ENCODE measurements at places on chromosomes 12 and 14. TPM values are rescaled to one million over a fixed set of nuclear protein-coding genes. Genes with fewer than 3 reads are reported as not detected.

DNA sequence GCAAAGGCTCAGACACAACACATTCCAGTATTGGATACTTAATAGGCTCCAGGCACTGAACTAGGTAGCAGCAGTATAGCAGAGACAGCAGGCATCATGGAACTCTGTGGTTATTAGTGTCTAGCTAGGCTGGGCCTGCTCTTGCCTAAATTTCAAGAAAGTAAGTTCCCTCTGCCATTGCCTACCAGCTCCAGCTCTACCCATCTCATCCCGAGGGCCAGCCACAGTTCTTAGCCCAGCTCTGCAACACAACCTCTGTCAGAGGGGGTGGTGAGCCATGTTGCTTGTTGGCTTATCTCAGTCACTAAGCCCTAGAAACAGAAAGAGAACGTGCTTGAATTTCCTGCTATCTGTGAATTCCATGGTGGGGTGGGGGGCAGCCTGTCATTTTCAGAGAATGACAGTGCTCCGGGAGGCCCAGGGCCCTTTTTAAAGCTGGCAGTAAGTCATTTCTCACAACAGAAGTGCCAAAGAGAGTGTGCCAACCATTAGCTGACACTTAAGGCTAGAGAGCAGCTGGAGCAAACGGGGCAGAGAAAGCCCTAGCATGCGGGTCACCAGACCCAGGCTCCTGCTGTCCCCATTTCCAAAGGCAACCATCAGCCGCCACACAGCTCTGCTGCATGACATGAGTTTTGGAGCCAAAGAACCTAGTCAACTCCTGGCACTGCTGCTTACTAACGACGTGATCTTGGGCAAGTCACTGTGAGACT is 105.9 kb downstream of the PRMT8 start:
- no peak overlapping the region for H3K4me3 ChIP-seq
- no peaks in the 10 kb centered on the region for H3K4me1 ChIP-seq
- no peak for DNase-seq
- no peaks in the 10 kb centered on the region for H3K36me3 ChIP-seq
- H3K27ac ChIP-seq: no peak overlapping the region

GRCh38 chr12:82781309-82781997 is 94.7 kb downstream of the TMTC2 start:
- no peak overlapping the region for H3K27ac ChIP-seq
- H3K4me1 ChIP-seq: no peaks in the 10 kb centered on the region
- no peak overlapping the region for H3K4me3 ChIP-seq
- no peak for DNase-seq
- no peaks in the 10 kb centered on the region for H3K27me3 ChIP-seq

DNA sequence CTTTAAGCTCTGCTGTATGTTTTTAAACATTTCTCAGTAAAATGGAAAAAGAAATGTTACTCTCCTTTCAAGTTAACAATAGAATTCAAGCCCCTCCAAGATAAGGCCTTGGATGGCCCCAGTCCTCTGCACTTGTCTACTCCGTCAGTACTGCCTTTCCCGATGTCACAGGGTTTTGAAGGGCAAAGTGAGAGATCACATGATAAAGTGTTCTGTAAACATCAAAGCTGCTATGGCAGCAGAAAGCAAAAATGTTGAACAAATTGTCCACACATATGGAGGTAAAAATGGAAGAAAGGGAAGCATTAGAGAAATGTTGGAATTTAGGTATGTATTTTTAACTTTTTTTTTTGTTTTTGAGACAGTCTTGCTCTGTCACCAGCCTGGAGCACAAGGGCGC is 33.5 kb upstream of the CDK2AP1 start:
- no peak overlapping the region for H3K27ac ChIP-seq
- H3K27me3 ChIP-seq: no peaks in the 10 kb centered on the region
- peaks cover 83% of the 10 kb centered on the region for H3K36me3 ChIP-seq
- no peak for DNase-seq

DNA sequence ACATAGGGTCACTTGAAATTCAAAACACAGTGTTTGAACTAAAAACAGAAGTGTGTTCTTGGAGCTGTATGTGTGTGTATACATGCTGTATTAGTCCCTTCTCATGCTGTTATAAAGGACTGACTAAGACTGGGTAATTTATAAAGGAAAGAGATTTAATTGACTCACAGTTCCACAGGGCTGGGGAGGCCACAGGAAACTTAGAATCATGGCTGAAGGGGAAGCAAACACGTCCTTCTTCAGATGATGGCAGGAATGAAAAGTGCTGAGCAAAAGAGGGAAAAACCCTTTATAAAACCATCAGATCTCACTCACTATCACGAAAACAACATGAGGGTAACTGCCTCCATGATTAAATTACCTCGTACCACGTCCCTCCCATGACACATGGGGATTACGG is 224.1 kb downstream of the BCAT1 start:
- no peak overlapping the region for H3K27ac ChIP-seq
- no peak overlapping the region for H3K4me3 ChIP-seq
- H3K27me3 ChIP-seq: no peaks in the 10 kb centered on the region

- no peak overlapping the region for H3K27ac ChIP-seq
- no peaks in the 10 kb centered on the region for H3K4me1 ChIP-seq
- no peak for DNase-seq
- no peaks in the 10 kb centered on the region for H3K27me3 ChIP-seq
- no peak overlapping the region for H3K4me3 ChIP-seq
- peaks cover 12% of the 10 kb centered on the region for H3K36me3 ChIP-seq
Observed at GRCh38 chr12:113880326-113880725, 85.8 kb downstream of the RBM19 start.

DNA sequence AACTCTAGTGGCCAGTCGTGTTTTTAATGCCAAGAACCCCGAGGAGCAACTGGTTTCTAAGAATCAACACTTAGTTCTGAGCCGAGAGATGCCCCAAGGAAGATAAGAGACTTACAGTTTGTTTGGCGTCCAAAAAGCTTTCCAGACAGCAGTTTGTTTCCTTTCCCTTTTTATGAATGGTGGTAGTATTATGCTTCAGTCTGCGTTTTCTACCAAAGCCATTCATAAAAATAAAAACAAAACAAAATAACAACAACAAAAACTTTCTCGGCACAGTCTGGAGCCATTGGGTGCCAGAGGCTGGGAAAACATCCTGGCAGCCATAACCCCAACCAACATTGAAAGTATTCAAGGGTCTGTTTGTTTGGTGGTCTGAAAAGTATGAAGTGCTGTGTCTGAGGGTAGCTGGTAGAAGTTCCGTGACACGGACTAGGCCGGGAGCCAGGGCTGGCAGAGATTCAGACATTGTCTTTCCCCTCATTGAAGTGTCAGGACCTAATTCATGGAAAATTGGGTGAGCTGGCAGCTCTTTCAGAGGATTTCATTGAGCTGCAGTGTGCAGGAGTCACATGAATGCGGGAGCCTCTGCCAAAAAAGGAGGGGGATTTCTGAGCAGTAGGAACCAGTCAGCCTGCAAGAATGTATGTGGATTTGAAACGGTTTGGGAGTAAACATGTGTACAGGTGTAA is 124.2 kb downstream of the HMGA2 start:
- H3K27me3 ChIP-seq: no peaks in the 10 kb centered on the region
- peaks cover 5% of the 10 kb centered on the region for H3K36me3 ChIP-seq
- no peak overlapping the region for H3K27ac ChIP-seq
- no peak for DNase-seq

DNA sequence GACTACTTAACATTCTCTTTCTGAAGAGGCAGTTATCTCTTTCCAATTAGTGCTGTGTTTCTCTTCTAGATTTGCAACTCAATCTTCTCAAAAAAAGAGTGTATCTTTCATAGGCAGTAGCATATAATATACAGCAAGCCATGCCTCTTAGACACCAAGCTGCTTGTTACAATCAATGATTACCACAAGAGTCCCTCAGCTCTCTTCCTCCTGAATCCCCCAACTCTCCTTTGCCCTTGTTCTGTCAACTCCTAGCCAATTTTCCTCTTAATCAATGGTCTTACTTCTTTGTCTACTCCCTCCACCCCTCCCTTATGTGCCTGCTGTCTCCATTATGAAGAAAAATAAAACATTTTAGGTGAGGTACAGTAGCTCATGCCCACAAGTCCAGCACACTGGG is 2.6 kb downstream of the TMTC1 start:
- no peaks in the 10 kb centered on the region for H3K4me1 ChIP-seq
- H3K4me3 ChIP-seq: peak overlapping the region; percentile 89
- no peaks in the 10 kb centered on the region for H3K27me3 ChIP-seq
- H3K27ac ChIP-seq: no peak overlapping the region
- peaks cover 11% of the 10 kb centered on the region for H3K36me3 ChIP-seq
- DNase-seq: no peak

DNA sequence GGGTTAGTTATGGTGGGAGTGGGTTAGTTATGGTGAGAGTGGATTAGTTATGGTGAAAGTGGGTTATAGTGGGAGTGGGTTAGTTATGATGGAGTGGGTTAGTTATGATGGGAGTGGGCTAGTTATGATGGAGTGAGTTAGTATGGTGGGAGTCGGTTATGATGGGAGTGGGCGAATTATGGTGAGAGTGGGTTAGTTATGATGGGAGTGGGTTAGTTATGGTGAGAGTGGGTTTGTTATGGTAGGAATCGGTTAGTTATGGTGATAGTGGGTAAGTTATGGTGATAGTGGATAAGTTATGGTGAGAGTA is 22.1 kb upstream of the SFSWAP start:
- H3K36me3 ChIP-seq: no peaks in the 10 kb centered on the region
- H3K4me1 ChIP-seq: no peaks in the 10 kb centered on the region
- H3K27ac ChIP-seq: no peak overlapping the region
- no peak for DNase-seq
- no peak overlapping the region for H3K4me3 ChIP-seq

GRCh38 chr12:14802721-14803010 is 612 bp downstream of the WBP11 start:
- DNase-seq: no peak
- H3K27me3 ChIP-seq: no peaks in the 10 kb centered on the region
- no peak overlapping the region for H3K27ac ChIP-seq
- H3K36me3 ChIP-seq: peaks cover 23% of the 10 kb centered on the region
- no peaks in the 10 kb centered on the region for H3K4me1 ChIP-seq

The FITM1 gene
- total RNA-seq: 0.31 TPM

The FOXN3 gene
- total RNA-seq: 125 TPM

The C1QL4 gene
- total RNA-seq: 1.9 TPM

The GLS2 gene
- 17.0 TPM for total RNA-seq

Measured in H9 (cell line).